Upper lobe of left lung (tissue), 6 donors: ENCODE measurements at places on chromosomes 3 and 15.

GRCh38 chr3:124032311-124032880 lies 40.5 kb upstream of the ROPN1 start:
- DNase-seq = no peak

GRCh38 chr3:101803173-101803782 lies 24.3 kb downstream of the NXPE3 start:
- peak; percentile 58 for DNase-seq

DNA sequence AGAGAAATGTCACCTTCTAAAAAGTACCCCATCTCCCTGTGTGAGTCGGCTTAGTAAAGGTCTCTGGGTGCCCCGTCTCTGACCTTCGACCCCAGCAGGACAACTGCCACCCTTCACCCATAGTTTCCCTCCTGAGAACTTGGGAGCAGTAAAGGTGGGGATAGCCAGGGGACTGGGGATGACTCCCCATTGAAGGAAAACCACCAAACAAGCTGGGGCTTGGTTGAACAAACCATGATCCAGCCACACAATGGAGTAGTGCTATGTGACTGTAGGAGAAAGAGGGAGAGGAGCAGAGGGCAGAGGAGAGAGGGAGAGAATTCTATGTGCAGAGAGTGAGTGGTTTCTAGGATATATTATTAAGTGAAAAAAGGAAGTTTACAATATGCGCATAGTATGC lies 33.7 kb downstream of the IDH3A start:
- DNase-seq = no peak

GRCh38 chr3:64343689-64344430 lies 118.6 kb upstream of the PRICKLE2 start:
- DNase-seq = no peak

DNA sequence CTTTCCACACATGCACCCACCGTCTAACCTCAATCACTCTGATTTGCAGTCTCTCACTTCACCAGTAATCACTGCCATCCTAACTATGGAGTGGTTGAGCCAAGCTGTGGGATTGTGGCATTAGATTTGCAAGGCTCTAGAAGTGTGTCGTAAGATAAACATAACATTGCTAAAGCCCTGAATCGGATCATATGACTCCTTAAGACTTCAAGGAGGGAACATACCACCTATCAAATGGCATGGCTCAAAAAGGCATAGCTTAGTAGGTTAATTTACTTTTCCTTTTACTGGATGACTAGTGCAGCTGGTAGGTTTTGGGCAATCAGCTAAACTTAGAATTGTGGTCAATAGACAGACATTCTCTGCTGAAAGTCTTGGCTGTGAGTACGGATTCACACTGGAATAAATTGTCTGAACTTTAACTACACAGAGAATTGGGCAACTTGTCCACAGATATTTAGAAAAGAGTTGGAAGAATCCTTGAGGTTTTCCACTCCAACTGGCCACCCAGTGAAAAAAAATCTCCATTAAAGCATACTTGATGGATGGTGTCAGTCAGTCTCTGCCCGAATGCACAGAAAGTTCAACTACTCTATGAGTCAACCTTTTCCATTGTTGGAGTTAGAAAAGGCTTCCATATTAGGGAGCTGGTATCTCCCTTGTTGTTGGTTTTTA lies 476.7 kb upstream of the CBLB start:
- no peak for DNase-seq

DNA sequence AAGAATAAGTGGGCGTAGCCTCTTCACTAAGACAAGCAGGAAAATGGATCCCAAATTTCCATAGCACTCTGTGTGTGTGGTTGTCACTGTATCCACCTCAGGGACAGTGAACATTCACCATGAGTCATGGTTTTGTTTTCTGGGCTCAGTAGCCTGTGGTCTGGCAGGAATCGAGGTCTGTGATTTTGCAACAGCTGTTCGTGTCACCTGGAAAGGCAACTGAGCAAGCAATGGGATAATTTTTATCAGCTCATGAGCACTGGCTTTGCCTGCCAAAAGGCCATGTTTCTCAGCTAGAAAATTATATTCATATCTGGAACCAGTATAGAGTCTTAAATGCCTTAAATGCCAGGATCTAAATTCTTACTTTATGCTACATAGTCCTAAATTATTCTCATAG lies 60.9 kb downstream of the STRIT1 start:
- DNase-seq = no peak

DNA sequence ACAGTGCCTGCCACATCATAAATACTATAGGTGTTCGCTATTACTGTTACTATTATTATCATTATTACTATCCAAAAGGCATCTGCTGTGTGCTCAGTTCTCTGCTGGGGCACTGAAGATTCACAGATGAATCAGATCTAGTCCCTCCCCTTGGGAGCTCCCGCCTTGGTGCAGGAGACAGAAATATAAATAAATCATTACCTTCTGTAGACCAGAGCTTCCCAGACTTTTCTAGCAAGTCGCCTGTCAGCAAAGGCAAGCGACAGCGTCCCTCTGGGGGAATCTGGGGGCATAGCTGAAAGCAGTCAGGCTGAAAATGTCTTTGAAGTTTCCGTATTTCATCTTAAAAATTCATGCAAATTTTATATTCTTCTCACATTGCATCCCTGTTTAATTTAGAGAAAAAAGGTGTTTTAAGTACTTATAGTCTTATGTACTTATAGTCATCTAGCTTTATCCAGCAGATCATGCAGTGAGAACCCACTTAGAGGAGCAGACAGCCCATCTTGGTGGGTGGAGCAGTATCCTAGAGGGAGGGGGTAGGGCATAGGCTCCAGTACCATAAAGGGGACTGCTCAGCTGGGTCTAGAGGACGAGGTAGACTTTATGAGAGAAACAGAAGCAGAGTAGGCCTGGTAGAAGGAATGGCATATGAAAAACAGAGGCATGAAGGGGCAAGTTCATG lies 10.4 kb upstream of the BRPF1 start:
- no peak for DNase-seq

DNA sequence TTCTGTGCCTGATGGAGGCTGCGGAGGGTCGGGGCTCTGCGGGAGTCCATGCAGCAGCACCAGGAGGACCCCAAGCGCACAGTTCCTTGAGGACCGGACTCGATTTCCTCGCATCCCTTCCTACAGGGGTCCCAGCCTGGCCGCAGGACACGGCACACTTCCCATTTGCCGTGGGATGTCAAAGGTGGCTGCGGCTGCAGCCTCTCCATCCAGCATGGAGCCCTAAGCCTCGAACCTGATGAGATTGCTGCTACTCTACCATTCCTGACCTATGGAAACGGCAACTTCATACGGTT lies 40.6 kb downstream of the RGMA start:
- no peak for DNase-seq
